Fibroblast of skin of left biceps (primary cell): ENCODE measurements at places on chromosomes 12 and 14.

DNA sequence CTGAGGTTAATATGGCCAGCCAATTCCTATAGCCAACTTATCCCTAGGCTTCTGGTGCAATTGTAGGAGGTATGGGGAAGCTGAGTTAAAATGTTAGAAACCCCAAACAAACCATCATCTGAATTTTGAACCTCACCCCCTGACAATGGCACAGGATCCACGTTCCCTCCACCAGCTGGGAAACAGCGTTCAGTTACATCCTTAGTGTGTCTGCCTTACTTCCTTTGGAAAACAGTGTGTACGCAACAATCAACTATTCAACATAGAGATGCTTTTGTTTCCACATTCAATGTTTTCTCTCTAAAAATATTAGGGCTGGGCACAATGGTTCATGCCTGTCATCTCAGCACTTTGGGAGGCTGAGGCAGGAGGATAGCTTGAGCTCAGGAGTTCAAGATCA lies 203.4 kb downstream of the TTC7B start:
- no peak for DNase-seq

- no peak for DNase-seq
These were observed 40.7 kb downstream of the BCL11B start for GRCh38 chr14:99231161-99231849.

GRCh38 chr12:11967376-11968047 lies 103.2 kb upstream of the BCL2L14 start:
- no peak for DNase-seq

GRCh38 chr12:38282886-38283285 lies 33.7 kb upstream of the ALG10B start:
- DNase-seq, result no peak

DNA sequence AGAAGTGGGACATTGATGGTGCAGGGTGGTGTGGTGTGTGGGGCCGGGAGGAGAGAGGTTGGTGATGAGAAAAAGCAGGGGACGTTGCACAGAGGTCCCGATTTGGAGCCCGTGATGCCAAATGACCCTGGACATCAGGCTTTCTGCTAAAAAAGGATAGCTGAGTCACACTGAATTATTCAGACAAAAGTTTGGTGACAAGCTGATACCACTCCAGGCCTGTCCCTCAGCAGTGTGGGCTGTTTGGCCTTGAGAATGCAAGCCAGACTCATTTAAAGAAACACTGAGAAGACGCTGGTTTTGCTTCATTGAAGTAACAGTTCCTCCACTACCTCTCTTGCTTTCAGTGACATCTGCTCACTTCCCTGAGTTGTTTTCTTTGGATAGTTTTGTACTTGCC lies 262.1 kb upstream of the PWP1 start:
- no peak for DNase-seq

- DNase-seq, result no peak
These were observed 8.7 kb downstream of the C14orf180 start for GRCh38 chr14:104588066-104588857.

- DNase-seq, result no peak
These were observed 1021.5 kb upstream of the TMEM132C start for GRCh38 chr12:127245437-127245836.

DNA sequence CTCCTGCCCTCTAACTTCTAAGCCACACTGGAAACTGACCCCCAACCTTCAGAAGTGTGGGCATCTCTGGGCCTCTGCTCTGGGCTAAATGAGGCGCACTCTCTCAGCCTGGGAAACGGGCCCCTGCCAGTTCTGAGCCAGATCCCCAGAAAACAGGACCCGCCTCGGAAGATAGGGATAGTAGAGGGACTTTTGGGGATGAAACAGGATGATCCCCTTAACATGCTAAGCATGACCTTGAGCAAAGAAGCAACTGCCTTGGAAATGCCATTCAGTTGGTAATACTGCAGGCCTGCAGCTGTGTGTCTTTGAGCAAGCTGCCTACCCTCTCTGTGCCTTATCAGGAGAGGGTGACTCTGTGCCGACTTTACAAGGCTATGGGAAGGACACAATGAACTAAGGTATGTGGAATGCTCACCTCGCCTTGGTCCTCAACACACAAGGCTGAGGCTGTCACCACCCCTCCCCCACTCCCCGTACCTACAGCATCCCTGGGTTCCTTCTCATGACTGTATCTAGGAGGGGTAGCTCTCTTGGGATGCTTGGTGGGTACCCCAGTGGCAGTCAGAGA lies 54.0 kb downstream of the NCOR2 start:
- DNase-seq, result no peak

- DNase-seq, result peak; percentile 25
These were observed 42.6 kb upstream of the LRTM2 start for GRCh38 chr12:1777798-1778197.

- no peak for DNase-seq
These were observed 185.5 kb downstream of the ETV6 start for GRCh38 chr12:11834931-11835330.
